NCI-H1417 treated with DMSO at 0.1 percent for 48 hours (cell line): ENCODE measurements at places on chromosomes 6 and 20.

DNA sequence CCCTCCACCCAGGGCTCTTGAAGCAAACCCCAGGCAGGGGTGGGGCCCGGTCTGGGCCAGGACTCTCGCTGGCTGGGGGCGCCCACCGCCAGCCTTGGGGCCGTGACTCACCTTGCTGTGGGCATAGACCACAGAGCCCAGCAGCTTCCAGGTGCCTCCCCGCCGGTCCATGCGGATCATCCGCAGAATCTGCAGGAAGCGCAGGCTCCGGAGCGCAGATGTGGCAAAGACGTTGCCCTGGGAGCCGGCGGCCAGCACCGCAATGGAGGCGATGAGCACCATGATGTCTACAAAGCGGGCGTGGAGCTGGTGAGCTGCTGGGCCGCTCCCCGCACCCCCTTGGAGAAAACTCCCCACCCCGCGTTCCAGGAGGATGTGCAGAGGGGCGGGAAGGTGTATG, 27.9 kb downstream of the KCNQ2 start:
- no peak for DNase-seq

DNA sequence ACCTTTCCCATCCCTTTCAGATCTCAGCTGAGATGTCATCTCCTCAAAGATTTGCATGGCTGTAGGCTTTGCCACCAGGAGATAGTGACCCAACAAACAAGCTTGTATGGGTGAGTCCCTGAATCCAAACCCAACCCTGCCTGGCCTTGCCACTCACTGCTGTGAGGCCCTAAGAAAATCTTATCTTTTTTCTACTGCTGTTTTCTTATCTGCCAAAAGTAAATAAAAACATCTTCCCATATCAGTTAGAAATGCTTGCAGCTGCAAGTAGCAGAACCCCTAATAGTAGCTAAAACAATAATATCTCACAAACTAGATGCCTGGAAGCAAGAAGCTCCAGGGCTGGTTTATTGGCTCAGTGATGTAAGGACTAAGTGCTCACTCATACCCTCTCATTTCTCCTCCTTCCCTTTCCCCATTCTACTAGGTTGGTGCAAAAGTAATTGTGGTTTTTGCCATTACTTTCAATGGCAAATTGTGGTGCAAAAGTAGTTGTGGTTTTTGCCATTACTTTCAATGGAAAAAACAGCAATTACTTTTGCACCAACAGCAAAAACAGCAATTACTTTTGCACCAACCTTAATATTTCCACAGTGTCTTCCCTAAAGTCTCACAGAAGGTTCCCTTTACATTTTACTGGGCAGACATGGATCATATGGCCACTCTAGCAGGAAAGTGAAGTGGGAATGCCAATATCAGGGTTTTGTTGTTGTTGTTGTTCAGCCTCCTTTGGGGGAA, 56.7 kb upstream of the PSMF1 start:
- no peak for DNase-seq

DNA sequence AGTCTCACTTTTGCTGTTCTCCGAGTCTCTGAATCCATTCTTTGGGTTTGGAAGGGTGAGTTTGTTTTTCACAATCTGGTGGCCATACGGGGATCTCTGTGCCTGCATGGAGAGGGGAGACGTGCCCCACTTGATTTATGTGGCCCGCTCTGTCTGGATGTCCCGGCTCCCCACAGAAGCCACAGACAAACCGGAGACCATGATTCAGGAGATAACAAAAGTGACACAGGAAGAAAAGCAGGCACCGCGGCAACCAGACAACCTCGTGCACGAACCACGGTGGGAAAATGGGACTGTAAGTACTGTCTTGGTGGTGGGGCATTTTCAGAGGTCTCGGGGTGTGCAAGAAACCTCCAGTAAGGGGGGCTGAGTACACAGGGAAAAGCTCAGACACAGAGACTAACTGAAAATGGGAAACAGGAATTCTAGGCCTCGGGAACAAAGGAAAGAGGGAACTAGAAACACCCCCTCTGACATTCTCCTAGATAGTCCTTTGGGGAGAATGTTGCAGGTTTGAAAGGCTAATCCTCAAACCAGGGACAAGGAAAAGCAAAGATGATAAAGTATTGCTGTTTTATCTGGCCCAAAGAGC, 22.1 kb upstream of the ZNF318 start:
- DNase-seq, result no peak

DNA sequence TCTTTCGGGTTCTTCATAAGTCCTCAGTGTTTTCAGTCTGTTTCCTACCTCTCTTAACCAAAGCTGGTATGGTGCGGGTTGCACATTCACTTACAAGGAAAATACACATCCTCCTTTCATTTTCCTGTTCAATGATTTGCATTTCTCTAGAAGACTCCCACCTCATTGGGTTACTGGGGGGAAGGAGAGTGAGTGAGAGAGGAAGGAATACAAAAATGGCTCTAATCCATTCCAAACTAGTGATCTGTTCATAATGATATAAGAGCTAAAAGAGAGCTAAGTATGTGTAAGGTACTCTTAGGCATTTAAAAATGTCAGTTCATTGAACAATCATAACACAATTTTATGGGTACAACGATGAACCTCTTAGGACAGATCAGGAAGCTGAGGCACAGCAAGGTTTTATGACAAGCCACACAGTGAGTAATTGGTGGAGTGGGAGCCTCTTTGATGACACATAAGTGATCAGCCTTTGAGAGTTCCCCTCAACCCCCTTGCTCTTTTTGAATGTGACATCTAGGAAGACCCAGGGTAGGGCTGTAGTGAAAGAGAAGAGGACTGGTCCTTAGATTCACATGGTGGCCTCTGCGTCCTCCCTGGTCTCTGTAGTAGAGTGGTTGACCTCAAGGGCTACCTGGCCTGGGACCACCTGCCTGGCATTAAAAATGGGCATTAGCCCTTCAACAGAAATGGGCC, 328.4 kb upstream of the SOX4 start:
- no peak for DNase-seq
